Foreskin keratinocyte (primary cell): ENCODE measurements at places on chromosomes 6 and 20.
A peak's percentile ranks its signal among the peaks of the same experiment; 100 is the strongest.

DNA sequence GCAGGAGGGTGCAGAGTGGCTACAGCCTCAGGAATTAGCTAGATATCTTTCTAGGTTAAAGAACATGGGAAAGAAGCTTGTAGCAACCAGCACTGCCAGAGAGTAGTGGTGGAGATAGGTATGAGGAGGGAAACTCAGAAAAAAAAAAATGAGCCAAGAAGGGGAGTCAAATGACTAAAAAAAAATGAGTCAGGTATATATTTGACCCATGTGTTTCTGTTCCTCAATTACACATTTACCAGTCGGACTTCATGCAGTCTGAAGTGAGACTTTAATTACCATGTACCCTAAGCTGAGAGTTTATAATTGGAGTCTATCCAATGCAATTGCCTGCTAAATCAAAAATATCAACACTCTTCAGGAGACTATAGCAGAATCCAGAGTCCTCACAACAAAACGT lies 964.6 kb downstream of the HACE1 start:
- no peak for DNase-seq

DNA sequence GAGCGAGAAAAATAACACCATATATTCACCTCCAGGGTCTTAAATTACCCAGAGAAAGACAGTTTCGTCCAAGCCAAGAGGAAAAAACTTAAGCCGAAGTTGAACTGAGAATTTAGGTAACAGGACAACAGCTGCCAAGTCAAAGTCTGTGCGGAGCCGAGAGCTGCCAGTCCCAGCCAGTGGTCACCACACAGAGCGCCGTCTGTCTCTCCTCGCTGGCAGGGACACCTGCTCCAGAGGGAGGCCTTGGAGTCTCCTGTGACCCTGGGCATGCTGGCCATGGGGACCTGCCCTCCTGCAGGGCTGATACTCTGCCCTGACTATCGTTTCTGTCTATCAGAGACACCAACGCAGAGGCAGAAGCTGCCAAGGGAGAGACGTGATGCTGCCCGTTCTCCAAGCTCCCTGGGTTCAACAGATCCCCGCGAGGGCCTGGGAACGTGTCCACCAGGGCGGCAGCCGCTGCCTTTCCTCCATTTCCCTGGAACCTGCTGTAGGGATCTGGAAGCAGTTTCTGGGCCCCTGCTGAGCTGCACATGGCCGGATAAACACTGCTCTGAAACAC lies 341.3 kb downstream of the SMOC2 start:
- no peak for DNase-seq

- DNase-seq, result no peak
Measured at GRCh38 chr6:145685932-145686331, 49.4 kb downstream of the EPM2A start.

- DNase-seq, result no peak
Measured at GRCh38 chr6:128397996-128398395, 122.4 kb downstream of the PTPRK start.

DNA sequence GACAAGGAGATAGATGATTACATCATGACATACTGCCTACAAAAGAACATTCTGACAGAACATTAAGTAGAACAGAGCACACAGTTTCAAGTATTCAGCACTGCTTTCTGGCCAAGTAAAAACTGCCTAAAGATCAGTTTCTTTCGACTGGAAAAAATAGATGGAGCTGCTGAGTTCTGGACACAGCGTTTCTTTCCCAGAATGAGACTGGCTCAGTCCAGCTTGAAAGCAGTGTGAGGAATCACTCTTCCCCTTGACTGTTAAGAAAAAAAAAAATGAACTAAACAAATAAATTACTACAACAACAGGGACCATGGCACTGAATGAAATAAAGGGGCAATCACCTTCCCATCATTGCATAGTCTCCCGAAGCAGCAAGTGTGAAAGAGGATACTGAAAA lies 4.4 kb upstream of the LYRM2 start:
- no peak for DNase-seq

- no peak for DNase-seq
Measured at GRCh38 chr6:100724222-100724621, 156.9 kb downstream of the ASCC3 start.

GRCh38 chr6:21444711-21445260 lies 148.8 kb upstream of the SOX4 start:
- DNase-seq, result no peak

DNA sequence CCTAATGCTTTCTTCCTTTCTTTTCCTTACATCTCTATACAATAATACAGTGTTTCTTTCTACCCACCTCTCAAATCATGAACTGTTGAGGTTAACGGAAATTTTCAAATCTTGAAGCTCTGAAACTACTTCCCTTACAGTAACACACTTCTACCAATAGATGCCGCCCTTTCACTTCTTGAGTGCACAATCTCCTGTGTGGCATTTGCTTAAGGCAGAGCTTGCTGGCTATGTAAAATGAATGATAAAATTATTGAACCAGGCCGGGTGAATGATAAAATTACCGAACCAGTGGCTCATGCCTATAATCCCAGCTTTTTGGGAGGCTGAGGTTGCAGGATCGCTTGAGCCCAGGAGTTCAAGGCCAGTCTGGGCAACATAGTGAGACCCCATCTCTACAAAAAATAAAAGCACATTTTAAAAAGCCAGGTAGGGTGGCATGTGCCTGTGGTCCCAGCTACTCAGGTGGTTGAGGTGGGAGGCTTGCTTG lies 56.8 kb downstream of the KCNS1 start:
- DNase-seq, result peak; percentile 61

DNA sequence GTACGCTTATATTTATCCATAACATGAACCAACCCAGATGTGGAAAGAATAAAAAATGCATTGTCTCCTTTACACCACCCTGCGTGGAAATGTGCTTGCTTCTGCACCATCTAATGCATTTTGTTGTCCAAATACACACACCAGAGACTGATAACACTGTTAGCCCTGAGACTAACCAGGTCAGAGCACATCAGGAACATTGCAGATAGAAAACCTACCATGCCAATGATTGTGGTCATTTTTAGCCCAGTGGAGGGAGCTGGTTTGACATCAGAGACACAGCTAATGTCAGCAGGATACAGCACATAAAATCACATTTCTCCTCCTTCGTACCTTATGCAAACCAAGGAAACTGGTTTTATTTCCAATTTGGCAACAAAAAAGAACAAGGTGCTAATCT lies 528.7 kb downstream of the DOK5 start:
- DNase-seq, result no peak

DNA sequence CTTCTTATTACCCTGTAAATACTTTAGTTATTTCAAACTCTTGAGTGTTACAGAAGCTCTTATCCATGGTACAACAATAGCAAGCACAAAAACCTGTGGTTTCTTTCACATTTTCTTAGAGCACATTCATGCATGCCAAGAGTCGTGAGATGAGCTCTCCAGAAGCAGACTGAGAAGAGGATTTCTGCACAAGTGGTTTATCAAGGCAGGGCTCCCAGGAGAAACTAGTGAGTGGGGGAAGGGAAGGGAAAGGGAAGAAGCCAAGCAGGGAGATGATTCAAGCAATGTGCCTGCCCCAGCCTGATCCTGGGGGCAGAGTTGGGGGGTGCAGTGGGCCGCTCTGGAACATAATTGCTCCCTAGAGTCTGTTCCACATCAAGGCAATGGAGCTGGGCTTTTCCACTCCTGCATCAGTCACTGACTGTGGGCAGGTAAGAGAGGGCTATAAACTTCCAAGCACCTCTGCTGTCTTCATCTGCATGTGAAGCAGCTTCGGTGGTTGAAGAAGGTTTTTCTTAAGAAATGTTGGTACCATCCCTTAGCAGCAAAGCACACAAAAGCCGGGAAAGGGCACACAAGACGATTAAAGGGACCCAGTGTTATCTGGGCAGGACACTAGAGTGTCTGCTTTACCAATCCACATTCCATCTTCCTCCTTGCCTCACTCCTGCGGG lies 152.1 kb downstream of the PLCB4 start:
- DNase-seq, result peak; percentile 50

GRCh38 chr6:125120054-125120590 lies 33.5 kb upstream of the TPD52L1 start:
- no peak for DNase-seq

GRCh38 chr6:89310929-89311328 lies 4.2 kb downstream of the GABRR2 start:
- no peak for DNase-seq

DNA sequence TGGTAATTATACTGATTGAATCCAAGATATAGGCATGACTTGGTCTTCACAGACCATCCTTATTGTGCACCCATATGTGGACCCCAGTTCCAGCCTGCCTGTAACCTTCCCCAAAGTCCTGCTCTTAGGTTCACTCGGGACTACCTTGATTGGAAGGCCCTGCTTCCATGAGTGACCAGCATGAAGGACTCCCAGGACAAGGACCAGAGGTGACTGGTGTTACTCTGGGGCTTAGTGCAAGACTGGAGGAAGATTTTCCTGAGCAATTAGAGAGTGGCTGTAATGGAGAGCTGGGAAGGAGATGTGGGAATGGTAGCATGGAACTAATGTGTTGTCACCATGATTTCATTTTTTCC lies 15.1 kb downstream of the BRD2 start:
- no peak for DNase-seq

DNA sequence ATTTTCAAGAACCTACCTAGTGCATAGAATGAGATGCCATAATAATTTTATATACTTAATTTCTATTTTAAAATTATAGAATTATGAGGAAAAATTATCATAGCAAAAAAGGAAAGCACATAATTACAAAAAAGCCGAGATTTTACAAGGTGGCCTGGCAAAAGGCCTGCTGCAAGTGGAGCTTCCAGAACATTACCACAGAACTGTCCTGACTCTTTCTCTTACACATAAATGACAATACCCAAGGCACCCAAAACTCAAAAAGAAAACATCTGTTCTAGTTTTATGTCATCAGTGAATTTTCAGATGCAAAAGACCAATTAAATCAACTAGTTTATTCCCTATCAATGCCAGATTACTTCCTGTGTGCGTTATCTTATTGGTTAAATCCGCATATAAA lies 74.2 kb downstream of the FILIP1 start:
- no peak for DNase-seq

GRCh38 chr6:26056583-26057350 lies 30.5 kb upstream of the HFE start:
- DNase-seq, result no peak

DNA sequence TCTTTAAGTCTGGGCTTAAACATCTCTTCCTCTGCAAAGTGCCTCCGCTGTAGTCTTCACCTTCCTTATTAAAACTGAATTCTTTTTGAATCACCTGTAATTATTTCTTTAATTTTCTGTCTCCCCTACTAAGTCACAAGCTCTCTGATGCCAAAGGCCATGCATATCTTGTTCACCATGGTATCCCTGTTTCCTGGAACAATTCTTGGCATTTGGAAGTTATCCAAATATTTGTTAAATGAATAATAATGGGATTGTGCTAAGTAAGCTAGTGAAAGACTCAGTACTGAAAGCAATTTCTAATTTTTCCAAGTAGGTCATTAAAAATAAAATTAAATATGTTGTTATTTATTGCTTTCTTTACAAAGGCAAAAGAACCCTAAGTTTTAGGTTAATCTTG lies 12.2 kb downstream of the SNAP91 start:
- no peak for DNase-seq

DNA sequence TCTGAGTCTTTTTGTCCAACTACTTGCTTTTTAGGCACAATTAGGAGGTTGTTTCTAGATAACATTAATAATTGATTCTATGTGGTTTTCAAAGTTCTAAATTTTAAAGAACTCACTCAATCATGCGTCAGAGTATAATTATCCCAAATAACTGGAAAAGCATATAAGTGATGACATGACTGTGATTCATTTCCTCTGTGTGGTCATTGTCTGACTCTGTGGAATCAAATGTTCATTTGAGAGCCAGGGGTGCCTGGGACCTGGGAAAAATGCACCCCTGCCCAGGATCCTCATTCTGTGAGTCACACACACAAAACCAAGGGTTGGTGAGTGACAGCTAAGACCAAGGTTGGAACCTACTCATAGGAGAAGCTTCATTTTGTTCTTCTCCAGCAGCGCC lies 127.1 kb upstream of the MLIP start:
- peak; percentile 97 for DNase-seq

DNA sequence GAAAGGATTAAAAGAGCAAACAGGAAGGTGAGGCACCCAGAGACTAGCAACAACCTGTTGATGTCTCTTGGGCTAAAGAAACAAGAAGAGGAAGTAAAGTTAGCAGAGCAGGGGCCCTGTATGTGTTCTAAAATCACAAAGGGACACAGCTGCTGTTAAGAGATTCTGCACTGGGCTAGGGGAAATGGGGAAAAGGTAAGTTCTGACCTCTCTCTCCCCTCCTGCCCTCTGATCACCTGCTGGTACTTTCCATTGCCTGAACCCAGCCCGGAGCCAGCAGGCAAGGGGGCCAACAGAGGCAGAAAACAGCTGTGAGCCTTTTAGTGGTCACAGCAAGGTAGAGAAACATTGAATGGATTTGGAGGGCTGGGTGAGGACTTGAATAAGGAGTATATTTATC lies 13.5 kb upstream of the CNR1 start:
- no peak for DNase-seq

DNA sequence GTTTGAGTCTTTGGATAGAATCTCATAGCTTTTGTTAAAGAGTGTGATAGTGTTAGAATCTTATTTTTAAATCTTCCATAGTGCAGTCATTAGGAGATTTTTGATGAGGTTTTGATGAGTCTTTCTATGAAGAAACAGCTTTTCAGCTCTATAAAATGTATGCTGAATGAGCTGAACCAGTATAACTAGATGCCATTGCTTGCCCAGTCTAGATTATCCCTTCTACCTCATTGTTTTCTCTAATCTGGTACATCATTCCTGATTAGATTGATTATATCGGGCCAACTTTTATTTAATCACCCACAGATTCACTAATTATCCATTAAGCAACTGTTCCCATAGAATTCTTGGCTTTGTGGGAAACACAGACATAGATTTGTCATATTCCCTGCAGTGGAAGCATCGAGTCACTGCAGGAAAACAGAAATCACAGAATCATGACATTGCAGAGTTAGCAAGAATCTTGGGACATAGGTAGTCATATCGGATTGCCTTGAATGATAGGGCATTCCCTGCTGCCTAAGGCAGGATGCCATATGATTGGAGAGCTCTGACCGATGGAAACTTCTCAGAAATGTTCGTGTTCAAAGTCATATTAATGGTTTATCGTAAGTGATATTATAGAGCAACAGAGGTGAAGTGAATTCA lies 882.7 kb upstream of the FLRT3 start:
- peak; percentile 64 for DNase-seq

DNA sequence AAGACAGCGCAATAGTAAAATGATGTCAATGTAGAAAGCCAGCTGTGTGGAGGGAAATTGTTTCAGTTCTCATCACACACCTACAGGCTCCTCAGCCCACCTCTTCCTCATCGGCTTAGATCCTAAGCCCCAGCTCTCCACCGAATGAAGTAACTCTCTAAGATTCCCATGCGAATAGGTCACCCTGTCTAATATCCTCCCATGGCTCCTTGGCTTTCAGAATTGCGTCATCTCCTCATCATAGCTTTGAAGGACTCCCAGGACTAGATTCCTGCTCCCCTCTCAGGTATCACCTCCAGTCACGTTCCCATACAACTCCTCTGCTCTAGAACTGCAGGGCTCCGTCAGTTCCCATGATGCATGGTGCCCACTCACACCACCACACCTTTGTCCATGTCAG lies 16.2 kb upstream of the SLC22A16 start:
- peak; percentile 22 for DNase-seq
